ENCODE measurements at places on chromosomes 7 and 10.

DNA sequence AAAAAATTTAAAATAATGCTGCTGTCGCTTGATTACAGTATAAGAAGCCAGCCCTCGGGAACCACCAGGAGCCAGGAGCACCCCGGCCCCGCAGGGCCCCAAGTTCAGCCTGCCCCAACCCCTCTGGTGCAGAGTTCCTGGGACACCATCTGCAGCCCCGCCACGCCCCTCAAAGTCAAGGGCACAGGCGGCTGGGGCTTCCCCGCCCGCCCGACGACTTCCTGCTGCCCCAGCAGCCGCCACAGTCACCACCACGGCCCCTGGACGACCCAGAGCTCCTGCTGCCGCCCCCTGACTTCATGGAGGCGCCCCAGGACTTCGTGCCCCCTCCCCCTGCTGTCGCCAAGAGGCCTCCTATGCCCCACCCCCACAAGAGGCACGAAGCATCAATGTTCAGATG lies 103.6 kb upstream of the PDSS1 start:
- DNase-seq = no peak

DNA sequence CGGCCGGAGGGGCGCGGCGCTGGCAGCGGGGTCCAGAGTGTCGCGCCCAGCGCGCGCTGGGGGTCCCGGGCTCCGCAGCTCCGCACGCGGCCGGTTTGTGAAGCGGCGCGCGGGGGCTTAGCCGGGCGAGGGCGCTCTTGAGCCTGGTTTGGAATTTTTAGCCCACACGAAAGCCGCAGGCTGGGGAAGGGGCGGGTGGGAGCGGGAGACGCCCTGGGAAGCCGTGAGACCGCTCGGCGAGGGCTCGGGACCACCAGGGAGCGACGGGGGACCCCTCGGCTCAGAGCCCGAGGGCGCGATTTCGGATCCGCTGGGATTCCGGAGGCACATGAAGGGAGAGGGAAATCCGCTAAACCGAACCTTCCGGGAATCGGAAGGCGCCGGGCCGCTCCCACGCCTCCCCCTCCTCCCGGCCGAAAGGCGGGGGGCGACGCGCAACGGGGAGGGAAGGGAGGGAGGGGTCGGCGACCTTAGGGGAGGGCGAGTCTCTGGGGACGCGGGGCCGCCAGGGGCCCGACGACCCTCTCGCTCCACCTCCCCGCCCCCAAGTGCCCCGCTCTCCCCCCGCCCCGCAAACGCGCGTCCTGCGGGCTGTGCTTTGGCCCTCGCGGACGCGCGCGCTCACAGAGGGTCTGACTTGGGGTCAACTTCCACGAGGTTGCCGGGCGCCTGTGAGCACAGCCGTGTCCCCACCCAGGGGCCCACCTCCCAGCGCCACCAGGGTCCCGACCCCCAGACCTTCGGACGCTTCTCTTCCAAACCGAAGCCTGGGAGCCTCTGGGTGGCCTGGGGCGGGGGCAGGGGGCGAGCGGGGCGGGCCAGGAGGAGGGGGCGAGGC lies 5.1 kb upstream of the ELFN1 start:
- DNase-seq = peak; percentile 77

- DNase-seq = no peak
These were observed 40.8 kb downstream of the ANXA8 start for GRCh38 chr10:47443145-47443544.

DNA sequence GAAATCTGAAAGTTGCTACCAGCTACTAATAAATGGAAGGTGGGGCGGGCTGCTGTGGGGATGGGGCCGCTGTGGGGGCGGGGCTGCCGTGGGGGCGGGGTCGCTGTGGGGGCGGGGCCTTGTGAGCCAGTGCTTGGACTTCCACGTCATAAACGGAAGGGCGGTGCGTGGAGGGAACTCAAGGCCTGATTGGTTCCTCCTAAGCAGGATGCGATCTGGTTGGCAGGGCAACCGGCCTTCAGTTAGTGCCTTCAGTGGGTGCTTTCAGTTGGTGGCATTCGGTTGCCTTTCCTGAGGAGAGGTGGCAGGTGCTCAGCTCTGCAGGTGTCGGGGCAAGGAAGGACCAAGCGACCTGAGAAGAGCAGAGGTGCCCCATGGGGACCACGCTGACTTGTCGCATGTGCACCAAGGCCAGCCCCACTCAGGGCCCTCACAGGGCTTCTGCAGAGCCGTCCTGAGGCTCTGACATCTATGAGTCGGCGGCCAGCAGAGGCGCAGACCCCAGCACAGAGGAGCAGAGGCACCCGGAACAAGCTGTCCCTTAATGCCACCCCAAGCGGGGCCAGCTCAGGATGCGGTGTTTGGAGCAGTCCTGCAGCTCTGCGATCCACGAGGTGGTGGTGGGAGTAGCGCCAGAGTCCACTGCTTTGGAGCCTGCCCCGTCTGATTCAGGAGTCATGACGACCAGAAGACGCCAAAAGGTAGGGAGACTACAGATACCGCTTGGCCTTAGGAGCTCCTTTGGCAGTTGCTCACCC lies 54.4 kb upstream of the PDSS1 start:
- DNase-seq = no peak

DNA sequence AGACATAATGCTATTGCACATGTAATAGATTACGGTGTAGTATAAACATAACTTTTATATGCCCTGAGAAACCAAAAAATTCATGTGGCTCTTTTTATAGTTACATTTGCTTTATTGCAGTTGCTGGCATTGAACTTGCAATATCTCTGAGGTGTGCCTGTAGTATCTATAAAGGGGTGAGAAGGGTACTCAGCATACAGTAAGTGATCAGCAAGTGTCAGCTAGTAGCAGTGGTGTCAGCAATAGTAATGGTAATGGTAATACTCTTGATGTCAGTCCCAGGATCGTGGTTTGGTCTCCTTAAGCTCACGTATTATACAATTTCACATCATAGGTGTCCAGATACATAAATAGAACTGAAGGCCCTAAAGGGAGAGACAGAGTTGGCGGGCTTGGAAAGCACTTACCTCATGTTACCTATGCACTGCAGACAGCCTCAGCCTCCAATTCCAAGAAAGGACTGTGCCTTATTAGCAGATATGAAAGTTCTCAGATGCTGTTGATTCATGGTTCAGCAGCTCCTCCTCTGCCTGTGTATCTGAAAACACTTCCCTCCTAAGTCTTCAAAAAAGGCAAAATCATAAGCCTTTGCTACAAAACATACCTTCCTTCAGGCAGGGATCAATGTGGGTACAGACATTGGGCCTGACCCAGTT lies 6.6 kb upstream of the GIMAP7 start:
- DNase-seq = no peak

GRCh38 chr7:127189074-127189473 lies 63.7 kb downstream of the GRM8 start:
- no peak for DNase-seq

- DNase-seq = no peak
These were observed 228.4 kb upstream of the INHBA start for GRCh38 chr7:41931263-41931646.

GRCh38 chr7:138032186-138032585 lies 30.3 kb upstream of the CREB3L2 start:
- no peak for DNase-seq

GRCh38 chr7:17274551-17275245 lies 23.8 kb upstream of the AHR start:
- DNase-seq = peak; percentile 95

DNA sequence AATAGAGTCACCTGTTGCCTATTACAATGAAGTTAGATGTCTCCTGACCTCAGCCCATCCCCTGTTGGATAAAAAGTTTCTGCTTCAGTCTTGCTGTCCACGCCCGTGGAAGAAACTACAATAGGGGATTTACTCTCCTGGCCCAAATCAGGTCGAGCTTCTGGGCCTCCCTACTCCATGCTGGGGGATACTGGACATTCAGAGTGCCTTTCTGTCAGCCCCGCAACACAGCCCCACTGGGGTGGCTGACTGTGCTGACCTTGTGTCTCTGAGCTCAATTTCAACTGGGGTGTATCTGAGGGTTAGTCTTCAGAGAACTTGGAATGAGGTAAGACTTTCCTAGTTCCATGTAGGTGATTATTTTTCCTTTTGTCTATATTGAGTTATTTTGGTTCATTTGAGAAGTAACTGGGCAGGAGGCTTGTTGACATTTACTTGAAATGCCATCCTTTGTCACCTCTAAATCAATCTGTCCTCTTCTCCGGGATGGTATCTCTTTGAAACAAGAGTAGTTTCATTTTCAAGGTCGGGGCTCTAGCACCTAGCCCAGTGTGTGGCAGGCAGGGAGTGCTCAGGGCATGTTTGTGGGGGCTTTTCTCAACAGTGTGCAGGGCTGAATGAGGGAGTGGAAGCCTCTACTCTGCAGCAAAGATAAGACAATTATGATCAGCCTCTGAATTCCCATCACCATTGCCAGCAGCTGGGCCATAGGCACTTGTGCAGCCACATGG lies 17.7 kb upstream of the CXCL12 start:
- no peak for DNase-seq

DNA sequence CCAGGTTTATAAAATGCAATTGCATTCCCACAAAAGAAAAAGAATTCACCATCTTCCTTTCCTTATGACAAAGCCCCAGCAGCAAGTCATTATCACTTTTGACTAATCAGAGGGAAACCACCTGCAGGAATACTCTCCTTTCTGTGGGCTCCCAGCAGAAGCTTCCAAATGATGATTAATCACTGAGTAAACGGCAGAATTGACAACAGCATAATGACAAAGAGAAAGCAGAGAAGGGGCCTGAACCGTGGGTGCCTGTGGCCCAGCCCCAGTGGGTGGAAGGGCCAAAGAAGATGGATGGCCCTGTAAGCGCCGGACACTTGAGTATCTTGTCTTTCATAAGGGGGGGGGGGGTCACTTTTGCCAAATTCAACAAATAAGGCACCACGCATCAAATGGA lies 152.4 kb upstream of the NRBF2 start:
- no peak for DNase-seq

DNA sequence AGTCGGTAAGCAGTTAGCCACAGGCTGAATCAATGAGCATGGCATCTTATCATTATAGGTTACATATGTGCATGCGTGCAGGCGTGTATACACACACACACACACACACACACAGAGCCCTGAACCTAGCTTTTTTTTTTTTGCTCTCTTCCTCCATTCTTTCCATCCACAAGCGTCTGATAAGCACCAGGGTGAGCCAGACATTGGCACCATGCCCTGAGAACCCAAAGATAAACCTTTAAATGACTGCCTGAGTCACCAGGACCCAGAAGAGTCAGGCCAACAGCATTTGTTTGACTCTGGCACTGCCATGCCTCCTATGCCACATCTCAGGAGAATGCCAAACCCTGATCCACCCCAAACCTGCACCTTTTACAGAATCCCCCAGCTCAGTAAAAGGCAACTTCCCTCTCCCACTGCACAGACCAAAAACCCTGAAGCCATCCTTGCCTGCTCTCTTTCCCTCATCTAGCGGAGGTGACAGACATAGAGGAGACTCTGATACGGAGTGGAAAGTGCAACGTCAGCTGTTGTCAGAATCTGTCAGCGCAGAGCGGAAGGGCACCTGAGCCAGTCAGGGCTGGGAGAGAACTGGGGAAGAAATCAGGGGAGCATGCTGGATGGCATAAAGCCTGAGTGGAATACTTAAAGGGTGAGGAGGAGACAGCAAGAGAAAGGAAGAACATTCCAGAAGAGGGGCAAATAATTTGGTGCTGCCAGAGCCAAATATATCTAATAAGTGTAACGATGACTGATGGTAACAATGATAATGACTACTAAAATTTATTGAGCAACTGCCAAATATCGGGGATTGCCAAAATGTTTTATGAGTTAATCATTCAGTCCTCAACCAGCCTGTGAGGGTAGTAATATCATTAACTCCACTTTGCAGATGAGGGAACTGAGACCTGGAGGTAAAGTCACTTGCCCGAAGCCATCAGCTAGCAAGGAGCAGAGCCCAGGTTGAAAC lies 3.2 kb downstream of the PARP12 start:
- DNase-seq = peak; percentile 78

GRCh38 chr10:26829810-26830515 lies 30.8 kb downstream of the ABI1 start:
- DNase-seq = peak; percentile 19

- no peak for DNase-seq
These were observed 249.7 kb downstream of the TNS3 start for GRCh38 chr7:47332213-47332612.

GRCh38 chr7:55438757-55439525 lies 73.8 kb downstream of the LANCL2 start:
- DNase-seq = peak; percentile 17

DNA sequence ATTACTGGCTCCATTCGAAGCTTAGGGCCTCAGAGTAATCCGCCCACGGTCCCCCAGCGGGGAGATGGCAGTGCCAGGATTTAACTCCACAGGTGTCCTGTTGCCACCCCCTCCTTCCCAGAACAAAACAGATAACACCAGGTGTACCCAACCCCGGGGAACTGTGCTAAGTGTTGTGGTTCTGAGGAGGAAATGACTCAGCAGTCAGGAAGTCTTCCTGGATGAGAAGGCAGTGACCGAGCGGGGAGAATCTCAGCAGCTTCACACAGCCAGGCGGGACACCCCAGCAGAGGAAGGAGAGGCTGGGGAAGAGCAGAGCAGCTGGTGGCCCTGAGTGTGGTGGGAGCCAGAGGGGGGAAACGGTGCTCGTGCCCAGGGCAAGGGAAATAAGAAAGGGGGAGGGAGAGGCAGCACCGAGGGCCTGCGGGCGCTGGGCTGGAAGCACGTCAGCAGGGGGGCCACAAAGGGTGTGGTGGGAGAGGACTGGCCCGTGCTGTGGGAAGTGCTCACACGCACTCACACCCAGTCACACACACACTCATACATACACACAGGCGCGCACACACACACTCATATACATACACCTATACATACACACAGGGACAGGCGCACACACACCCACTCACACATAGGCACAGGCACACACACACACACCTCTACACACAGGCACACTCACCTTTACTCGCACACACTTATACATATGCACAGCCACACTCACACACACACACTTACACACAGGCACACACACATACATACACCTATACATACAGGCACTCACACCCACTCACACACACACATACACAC lies 59.8 kb upstream of the CHST15 start:
- peak; percentile 92 for DNase-seq

- no peak for DNase-seq
These were observed 100.8 kb downstream of the SGMS1 start for GRCh38 chr10:50522908-50523307.

- no peak for DNase-seq
These were observed 256.1 kb upstream of the C7orf33 start for GRCh38 chr7:148334441-148334956.

DNA sequence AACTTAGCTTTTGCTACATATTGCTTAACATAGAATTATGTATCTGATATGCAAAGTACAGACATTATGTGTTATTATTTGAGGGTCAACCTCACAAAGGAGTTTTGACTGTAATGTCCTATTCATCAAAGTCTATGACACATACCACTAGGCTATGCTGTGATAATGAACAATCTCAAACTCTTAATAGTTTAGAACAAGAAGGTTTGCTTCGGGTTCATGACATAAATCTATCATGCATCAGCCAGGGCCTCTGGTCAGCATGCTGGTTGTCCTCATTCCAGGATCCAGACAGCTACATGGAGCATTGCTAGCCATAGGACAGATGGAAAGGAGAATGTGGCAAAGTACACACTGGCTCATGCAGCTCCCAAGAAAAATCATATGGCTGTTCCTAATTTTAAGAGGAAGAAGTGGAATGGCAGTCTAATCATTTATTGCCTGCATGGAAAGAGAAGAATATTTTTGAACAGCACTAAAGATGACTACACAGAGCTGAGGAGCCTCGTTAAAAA lies 332.1 kb downstream of the GPR158 start:
- DNase-seq = no peak

GRCh38 chr10:108545921-108546320 lies 1377.4 kb downstream of the XPNPEP1 start:
- peak; percentile 8 for DNase-seq

Measured in common myeloid progenitor, CD34-positive (primary cell).